Stimulated activated CD4-positive, alpha-beta T cell treated with anti-CD3 and anti-CD28 coated beads, Interleukin-12 subunit alpha, Interleukin-12 subunit beta, amount 100 ng/mL, for 24 hours (primary cell): ENCODE measurements at places on chromosomes 7 and 10.

DNA sequence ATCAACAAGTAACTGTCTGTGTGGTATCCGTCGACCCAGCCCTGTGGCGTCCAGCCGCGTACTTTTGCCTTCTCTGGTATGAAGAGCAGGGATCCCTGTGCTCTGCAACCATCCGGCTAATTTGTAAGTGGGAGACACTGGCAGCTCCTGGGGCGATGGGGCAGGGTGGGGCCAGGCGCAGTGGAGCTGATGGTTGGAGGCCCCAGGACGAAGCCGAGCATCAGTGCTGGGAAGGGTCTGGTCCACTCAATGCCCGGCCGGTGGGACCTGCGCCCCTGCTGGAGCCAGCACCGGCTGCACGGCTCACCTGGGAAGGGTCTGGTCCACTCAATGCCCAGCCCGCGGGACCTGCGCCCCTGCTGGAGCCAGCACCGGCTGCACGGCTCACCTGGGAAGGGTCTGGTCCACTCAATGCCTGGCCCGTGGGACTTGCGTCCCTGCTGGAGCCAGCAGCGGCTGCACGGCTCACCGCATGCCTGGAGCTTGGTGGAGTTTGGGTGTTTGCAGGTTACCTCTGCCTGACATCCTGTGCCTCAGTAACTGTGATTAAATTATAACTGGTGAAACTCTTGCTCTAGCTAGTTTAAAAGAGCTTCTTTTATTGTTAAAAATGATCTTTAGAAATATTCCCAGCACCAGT is 96.1 kb downstream of the NKX6-2 start:
- DNase-seq: no peak

DNA sequence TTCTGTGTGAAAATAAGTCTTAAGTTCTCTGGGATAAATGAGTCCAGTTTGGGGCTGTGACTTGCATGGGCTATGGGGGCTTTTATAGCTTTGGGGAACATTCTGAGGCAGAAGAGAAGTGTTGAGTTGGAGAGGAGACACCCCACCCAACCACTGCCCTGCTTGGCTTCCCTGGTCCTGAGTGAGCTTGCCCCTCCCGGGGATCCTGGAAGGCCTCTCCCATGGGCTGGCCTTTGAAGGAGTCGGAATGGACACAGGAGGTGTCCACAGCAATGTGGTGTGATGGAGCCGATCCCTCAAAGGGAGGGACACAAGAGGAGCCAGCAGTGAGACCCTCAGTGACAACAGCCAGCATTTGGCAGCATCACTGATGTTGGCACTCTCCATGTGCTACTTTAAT is 89.8 kb downstream of the GLRX3 start:
- DNase-seq: no peak

- no peak for DNase-seq
Observed at GRCh38 chr7:5234852-5235831, 45.1 kb downstream of the WIPI2 start.

GRCh38 chr7:149880638-149881311 is 7.0 kb downstream of the ATP6V0E2 start:
- DNase-seq: no peak

GRCh38 chr10:87850742-87851205 is 12.6 kb downstream of the KLLN start:
- peak; percentile 23 for DNase-seq

GRCh38 chr7:130461272-130461671 is 20.5 kb upstream of the CEP41 start:
- DNase-seq: no peak

DNA sequence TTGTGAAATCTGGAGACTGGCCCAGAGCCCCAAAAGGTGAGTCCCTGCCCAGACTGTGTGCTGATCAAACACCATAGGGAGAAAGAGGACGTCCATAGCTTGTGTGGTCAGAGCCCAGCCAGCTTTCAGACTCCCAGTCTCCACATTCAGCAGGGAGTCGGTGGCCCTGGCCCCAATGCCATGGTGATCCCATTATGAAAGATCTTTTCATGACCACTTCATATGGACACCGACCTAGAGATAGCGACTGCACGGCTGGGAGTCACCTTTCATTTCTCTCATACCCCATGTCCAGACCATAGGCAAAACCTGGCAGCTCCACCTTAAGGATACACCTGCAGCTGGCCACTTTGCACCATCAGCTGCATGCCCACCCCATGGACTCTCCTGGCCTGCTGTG is 126.4 kb downstream of the ARHGAP22 start:
- no peak for DNase-seq
